ENCODE measurements at places on chromosomes 4 and X.

- DNase-seq: no peak
Observed at GRCh38 chr4:136900696-136901095, 631.6 kb downstream of the PCDH18 start.

DNA sequence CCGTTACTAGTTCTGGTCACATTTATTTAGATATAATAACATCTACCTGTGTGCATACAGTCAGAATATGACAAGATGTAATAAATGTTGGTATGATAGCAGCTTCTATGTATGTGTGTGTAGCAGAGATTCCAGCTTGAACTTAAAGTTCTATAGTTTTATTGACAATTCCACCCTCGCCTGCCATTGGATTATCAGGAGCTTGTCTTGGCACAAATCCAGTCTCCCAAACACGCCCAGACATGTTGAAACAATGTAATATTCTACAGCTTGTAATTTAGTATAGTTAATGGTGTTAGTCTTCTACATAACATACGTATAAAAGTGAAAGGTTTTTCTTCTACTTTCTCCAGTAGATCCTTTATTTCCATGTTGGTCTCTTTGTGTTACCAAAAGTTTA, 44.4 kb downstream of the BBS12 start:
- DNase-seq: no peak

DNA sequence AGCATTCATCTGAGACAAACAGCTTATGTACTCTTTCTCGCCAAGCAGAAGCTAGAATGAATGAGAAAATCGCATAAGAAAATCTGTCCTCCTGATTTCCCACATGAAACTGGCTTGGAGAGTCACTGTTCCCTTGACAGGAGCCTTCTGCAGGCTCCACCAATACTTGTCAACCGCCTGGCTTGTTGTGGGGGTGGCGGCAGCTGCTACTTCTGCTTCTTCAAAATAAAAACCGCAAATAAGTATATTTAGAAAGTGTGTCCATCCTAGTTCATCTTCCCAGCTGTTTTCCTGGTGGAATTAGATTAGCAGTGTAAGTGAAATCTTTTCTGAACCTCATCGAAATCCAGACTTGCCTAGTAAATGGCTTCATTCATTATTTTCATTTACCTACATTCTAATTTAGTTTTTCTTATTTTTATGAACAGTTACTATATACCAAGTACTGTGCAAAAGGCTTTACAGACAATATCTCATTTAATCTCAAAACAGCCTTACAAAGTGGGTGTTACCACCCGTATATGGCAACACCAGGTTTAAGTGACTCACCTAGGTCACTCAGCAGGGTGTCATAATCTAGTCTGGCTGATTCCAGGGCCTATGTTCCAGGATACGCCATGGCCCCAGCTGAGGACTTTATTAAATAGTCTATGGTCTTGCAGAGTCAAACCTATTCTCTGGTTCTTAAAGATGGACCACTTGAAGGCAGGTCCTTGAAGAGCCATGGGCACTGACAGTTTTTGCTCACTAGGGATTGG, 104.6 kb upstream of the IGFBP7 start:
- DNase-seq: no peak

DNA sequence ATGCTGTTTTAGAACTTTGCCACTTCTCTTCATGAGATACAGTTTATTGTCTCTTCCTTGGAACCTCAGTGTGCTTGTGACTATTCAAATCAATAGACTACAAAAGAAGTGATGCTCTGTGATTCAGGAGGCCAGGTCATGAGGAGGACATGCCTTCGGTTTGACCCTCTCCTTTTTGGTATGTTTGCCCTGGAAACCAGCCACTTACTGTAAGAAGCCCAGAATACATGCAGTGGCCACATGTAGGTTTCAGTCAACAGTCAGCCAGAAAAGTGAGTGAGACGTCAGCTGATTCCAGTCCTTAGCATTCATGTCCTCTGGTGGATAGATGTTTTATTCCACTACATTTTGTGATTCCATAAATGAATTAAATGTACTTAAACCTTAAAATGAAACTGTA, 328.7 kb downstream of the PCDH18 start:
- DNase-seq: no peak

- no peak for DNase-seq
Observed at GRCh38 chrX:18893536-18893935, 90.4 kb downstream of the PHKA2 start.
